ENCODE measurements at places on chromosomes 12 and 14.
A peak's percentile ranks its signal among the peaks of the same experiment; 100 is the strongest.

- DNase-seq = no peak
Observed at GRCh38 chr12:122947352-122947792, 18.9 kb downstream of the ABCB9 start.

- DNase-seq = no peak
Observed at GRCh38 chr12:59833408-59833807, 237.6 kb downstream of the SLC16A7 start.

- DNase-seq = peak; percentile 92
Observed at GRCh38 chr14:77154421-77154820, 12.8 kb upstream of the ZDHHC22 start.

- no peak for DNase-seq
Observed at GRCh38 chr14:71244341-71244740, 337.1 kb downstream of the PCNX1 start.

DNA sequence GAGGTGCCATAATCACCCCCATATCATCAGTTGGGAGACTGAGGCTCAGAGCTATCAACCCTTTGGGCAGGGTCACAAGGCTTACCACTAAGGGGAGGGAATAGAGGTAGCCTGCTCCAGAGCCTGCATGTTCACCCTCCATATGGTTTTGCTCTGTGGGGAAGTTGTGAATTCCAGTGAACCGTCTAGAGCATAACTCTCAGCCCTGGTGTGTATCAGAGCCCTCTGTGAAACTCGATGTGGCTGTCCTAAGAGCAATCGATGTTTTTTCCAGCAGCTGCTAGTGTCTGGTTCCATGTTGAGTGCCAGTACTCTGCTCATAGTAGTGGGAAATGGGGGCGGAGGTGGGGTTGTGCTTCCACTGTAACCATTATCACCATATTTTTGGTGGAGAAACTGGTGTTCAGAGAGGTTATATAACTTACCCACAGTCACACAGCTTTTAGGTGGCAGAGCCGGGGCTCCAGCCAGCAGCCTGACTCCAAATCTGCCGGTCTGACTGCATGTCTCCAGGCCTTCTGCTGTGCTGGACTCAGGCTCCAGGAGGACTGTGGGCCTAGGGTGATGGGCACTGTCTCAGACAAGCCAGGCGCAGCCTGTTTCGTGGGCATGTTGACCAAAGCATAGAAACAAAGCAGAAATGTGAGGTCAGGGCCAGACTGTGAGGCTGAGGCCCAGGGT, 104.2 kb downstream of the ADCK1 start:
- DNase-seq = no peak

GRCh38 chr14:64504897-64505794, 576 bp downstream of the ZBTB1 start:
- peak; percentile 94 for DNase-seq

- DNase-seq = peak; percentile 61
Observed at GRCh38 chr12:66717036-66717673, 38.3 kb upstream of the GRIP1 start.

- peak; percentile 40 for DNase-seq
Observed at GRCh38 chr14:93012951-93013719, 90.2 kb downstream of the CHGA start.

- no peak for DNase-seq
Observed at GRCh38 chr12:71312768-71313403, 126.7 kb upstream of the LGR5 start.

- DNase-seq = no peak
Observed at GRCh38 chr14:29348504-29348903, 579.1 kb downstream of the PRKD1 start.

DNA sequence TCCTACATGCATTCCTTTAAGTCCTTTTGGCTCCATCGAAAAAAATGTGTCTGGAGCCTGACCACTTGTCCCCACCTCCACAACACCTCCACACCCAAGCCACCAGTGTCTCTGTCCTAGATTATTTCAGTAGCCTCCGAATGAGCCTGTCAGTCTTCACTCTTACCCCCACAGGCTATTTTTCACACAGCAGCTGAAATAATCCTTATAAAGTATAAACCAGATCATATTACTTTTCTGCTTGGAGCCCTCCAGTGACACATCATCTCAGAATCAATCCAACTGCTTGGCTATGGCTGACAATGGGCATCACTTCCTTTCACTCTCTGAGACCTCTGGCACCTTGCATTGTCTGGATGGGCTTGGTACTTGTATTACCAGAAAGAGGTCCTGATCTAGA, 44.9 kb downstream of the BBS10 start:
- no peak for DNase-seq

DNA sequence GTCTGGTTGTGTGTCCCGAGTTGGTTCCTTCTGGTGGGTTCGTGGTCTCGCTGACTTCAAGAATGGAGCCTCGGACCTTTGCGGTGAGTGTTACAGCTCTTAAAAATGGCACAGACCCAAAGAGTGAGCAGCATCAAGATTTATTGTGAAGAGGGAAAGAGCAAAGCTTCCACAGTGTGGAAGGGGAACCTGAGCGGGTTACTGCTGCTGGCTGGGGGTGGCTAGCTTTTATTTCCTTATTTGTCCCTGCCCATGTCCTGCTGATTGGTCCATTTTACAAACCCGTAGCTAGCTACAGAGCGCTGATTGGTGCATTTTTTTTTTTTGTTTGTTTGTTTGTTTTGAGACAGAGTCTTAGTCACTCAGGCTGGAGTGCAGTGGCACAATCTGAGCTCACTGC, 29.3 kb downstream of the FGF6 start:
- no peak for DNase-seq

GRCh38 chr14:56208520-56208919, 90.3 kb downstream of the PELI2 start:
- no peak for DNase-seq

DNA sequence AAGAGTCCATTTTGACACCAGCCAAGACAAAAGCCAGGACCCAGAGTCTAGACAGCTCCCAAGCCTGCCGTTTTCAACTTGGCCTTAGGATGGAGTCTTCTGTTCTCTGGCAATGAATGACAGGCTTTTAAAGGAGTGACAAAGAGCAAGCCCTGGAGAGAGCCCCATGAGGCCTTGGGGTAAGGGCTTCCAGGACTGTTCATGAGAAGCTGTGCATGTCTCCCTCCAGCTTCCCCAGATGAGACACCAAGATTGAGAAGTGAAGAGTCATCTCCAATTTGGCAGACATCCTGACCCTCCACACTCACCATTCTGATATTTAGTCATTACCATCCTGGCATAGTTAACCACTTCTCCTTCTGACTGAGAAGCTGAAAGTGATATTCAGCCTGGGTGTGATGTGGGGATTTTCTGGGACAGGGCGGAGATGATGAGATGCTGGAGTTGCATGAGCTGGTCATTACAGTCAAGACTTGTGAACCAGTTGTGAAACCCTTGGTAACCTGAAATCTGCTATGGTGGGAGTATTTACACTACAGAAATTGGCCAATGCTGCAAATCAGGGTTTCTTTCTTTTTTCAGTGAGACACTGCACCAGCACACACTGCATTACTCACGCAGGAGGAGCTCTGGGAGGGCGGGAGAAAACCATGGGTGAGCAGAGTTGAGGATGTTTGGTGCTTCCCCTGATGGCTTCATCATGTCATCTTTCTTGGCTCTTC, 77.8 kb downstream of the VCPKMT start:
- DNase-seq = no peak

DNA sequence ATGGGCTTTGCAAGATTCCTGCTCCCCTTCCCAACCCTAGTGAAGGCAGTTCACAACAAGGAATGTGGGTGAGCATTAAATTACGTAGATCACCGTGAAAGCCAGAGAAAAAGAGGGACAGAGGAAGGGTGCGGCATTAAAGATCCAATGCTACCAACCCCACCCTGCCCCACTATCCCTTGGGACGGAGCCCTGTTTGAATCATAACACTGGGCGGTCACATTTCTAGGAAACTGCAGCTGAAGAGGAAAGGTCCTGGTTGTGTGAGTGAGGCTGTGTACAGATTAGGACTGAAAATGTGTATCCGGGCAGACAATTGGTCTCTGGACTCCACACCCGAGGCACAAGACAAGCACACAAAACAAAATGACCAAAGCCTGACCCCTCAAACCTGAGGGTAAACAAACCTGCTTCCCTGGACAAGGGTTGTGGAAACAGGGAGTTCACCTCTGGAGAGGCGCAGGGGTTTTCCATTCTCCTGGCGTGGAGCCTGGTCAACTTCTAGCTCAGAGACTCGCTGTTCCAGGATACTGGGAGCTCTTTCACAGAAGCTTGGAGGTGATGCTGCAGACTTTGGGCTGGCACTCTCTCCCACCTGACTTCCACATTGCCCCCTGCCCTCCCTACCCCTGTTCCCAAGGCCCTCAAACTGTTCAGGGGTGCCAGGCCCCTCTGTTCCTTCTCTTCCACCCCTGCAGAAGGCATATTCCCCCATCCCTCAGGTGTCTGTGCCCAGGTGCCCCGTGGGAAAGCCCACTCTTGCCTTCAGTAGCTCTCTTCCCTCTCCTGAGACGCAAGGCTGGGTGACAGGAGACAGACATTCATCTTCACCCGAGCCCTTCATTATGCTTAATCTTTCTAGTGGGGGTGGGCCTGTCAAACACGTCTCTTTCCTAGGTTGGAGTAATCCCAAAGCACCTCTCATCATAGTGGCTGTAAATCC, 16.5 kb downstream of the NINJ2 start:
- DNase-seq = no peak

GRCh38 chr14:96752125-96752524, 45.1 kb upstream of the VRK1 start:
- DNase-seq = no peak

GRCh38 chr12:54998958-54999510, 14.5 kb upstream of the TESPA1 start:
- DNase-seq = no peak

GRCh38 chr14:96747608-96748007, 49.6 kb upstream of the VRK1 start:
- DNase-seq = no peak

GRCh38 chr12:1972260-1972659, 32.0 kb downstream of the DCP1B start:
- no peak for DNase-seq

DNA sequence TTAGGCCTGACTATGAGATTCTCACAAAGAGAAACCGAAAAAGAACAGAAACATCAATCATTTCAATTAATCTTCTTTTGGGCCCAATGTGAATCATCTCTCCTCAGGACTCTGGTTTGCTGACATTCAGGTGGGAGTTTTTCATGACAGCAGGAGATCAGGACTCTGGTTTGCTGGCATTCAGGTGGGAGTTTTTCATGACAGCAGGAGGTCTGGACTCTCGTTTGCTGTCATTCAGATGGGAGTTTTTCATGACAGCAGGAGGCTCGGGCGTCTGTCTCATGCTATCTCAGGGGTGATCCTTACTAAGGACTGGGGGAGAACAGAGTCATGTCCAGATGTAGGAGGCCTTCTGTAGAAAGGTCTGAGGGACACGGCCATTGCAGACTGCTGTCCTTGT, 40.1 kb upstream of the PARP11 start:
- no peak for DNase-seq

- no peak for DNase-seq
Observed at GRCh38 chr12:11821386-11822080, 172.1 kb downstream of the ETV6 start.

DNA sequence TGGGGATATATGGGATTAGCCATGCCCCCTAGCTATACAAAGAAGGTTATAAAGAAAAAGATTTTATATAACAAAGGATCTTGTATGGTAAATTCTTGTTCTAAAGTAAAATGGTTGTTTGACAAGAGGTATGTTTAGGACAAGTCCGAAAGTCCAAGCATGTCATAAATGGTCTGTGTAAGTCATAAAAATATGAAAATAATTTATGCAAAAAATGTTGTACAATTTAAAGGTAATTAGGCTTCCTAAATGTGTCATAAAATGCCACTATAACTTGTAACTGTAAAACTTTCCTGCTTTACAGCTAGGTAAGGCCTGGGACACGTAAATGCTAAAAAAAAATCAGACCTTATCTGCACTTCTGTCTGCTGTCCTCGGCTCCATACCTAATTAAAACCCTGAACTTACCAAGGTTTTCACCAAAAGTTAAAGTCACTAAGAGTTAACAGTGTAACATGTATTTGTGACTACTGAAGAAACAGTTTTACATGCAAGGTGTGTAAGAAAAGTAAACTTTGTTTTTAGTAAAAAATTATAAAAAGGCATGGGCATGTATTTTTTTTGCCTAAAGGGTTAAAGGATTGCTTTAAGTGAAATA, 110.0 kb upstream of the RESF1 start:
- peak; percentile 37 for DNase-seq

- DNase-seq = no peak
Observed at GRCh38 chr12:73863546-73863945, 674.1 kb upstream of the ATXN7L3B start.

DNA sequence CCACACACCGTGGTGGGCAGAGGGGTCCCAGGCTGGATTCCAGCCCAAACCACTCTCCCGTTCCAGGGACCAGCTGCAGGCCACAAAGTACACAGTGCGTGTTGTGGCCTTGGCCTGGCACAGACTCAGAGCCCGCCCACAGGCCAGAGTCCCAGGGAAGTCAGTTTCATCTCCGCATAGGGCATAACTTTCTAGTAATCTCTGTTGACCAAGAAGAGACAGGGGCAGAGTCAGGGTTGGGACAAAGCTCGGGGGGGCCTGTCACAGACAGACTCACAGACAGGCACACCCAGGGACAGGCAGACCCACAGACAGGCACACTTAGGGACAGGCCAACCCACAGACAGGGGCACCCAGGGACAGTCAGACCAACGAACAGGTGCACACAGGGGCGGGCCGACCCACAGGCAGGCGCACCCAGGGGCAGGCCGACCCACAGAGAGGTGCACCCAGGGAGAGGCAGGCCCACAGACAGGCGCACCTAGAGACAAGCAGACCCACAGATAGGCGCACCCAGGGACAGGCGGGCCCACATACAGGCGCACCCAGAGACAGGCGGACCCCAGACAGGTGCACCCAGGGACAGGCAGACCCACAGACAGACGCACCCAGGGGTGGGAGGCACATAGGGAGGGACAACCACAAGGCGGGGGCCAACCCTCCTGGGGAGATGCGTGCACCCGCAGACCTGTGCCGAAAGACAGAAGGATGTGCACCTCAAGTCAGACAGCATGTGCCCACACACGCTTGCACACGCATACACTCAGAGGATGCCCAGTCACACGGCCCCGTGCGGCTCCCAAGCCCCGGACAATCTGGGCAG, 323.3 kb upstream of the RTL1 start:
- DNase-seq = no peak

GRCh38 chr14:30558362-30558674, 640 bp upstream of the G2E3 start:
- DNase-seq = no peak

- no peak for DNase-seq
Observed at GRCh38 chr14:65281991-65282895, 130.3 kb upstream of the FUT8 start.

GRCh38 chr12:81022531-81022930, 55.3 kb upstream of the ACSS3 start:
- no peak for DNase-seq

GRCh38 chr14:61472011-61472672, 150.8 kb downstream of the PRKCH start:
- DNase-seq = peak; percentile 62

- DNase-seq = no peak
Observed at GRCh38 chr12:110619534-110619953, 5.6 kb downstream of the TCTN1 start.

GRCh38 chr12:30725739-30726138, 29.0 kb downstream of the CAPRIN2 start:
- DNase-seq = no peak

All from NCI-H1417 (cell line).